ENCODE measurements at places on chromosomes 3 and 15.

- DNase-seq, result no peak
Observed at GRCh38 chr15:96087180-96087884, 243.2 kb upstream of the NR2F2 start.

- no peak for DNase-seq
Observed at GRCh38 chr3:140447136-140447535, 230.7 kb upstream of the TRIM42 start.

- no peak for DNase-seq
Observed at GRCh38 chr15:98776607-98777281, 128.4 kb downstream of the IGF1R start.

DNA sequence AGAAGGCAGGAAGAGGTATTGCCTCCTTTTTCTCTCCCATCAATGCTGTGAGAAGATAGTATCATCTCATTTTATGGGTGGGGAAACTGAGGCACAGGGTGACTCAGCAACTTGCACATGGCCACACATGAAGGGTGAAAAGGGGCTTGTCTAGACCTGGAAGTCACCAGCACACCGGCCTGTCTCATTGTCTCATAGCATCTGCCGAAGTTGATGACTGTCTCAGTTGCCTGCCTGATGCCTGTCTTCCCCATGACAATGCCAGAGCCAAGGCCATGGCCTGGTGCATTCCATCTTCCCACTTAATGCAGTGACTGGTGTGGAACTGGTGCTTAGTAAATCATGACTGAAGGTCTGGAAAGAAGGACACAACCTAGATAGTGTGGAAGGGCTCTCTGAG is 27.9 kb upstream of the PRR23E start:
- DNase-seq, result no peak

Data from CD4-positive, alpha-beta T cell treated with Interleukin-15 for 1 hour (primary cell).